ENCODE measurements at places on chromosomes 11 and 22. TPM values are rescaled to one million over a fixed set of nuclear protein-coding genes. Genes with fewer than 3 reads are reported as not detected.

SLC37A2 gene
- 1.9 TPM for polyA plus RNA-seq

TSSK2 gene
- not detected for polyA plus RNA-seq

WNT7B gene
- polyA plus RNA-seq = 0.24 TPM

GRCh38 chr22:37401401-37402183 lies 25.7 kb downstream of the ELFN2 start:
- no peak for DNase-seq
- peaks cover 6% of the 10 kb centered on the region for H3K4me1 ChIP-seq
- H3K4me3 ChIP-seq = no peak overlapping the region
- H3K27me3 ChIP-seq = no peaks in the 10 kb centered on the region
- no peak overlapping the region for H3K27ac ChIP-seq

- H3K4me3 ChIP-seq = no peak overlapping the region
- no peaks in the 10 kb centered on the region for H3K36me3 ChIP-seq
- no peak for DNase-seq
- H3K27ac ChIP-seq = no peak overlapping the region
These were observed 879.4 kb upstream of the TENM4 start for GRCh38 chr11:80320226-80320625.

DNA sequence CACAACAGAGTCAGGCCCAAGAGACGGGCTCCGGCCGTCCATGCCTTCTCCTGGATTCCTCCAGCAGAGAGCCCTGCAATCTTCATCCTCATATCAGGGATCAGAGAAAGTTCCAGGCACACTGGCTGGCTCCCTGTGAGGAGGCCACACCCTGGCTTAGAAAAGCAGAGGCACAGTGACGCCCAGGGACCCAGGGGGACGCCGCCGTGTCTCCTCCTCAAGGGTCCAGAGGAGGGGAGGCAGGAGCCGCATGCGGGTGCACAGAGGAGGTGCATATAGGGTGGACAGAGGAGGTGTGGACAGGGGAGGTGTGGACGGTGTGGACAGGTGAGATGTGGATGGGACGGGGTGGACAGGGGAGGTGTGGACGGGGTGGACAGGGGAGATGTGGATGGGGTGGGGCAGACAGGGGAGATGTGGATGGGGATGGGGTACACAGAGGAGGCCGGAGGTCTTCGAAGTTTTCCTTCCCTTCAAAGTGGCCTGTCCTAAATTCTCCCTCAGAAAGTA lies 1521.9 kb downstream of the BRD1 start:
- H3K27ac ChIP-seq = no peak overlapping the region
- H3K36me3 ChIP-seq = no peaks in the 10 kb centered on the region
- no peaks in the 10 kb centered on the region for H3K27me3 ChIP-seq
- H3K4me1 ChIP-seq = no peaks in the 10 kb centered on the region

DNA sequence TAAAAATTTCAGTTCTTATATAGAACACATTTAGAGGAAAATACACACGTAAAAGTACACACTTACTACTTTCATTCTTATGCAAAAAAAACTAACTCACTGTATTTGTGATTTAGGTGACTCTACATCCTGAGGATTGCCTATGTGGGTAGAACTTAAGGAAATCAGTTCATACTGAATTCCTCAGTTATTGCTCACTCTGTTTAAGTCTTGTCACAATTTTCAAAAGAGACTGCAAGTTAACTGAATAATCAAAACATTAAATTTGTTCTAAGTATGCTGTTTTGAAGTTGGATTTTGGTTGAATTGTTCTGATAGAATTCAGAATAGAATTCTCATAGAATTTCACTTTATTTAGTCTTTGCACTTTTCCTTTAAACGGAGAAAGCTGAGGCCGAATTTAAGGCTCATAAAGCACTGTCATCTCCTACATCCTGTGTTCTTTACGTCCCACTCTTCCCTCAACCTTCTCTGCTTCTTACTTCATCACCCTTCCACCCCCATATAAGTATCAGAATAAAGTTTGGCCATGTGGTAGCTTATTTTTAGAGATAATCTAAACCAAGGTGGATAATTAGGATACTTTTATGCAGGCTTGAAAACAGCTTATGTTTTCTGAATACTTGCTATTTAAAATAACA lies 59.8 kb downstream of the APOL5 start:
- no peak overlapping the region for H3K4me3 ChIP-seq
- no peak overlapping the region for H3K27ac ChIP-seq
- DNase-seq = no peak
- H3K27me3 ChIP-seq = no peaks in the 10 kb centered on the region
- no peaks in the 10 kb centered on the region for H3K4me1 ChIP-seq

GRCh38 chr22:24154826-24155225 lies 26.5 kb upstream of the SUSD2 start:
- no peak overlapping the region for H3K4me3 ChIP-seq
- DNase-seq = no peak
- no peaks in the 10 kb centered on the region for H3K36me3 ChIP-seq
- peaks cover 6% of the 10 kb centered on the region for H3K27me3 ChIP-seq

- no peaks in the 10 kb centered on the region for H3K27me3 ChIP-seq
- peaks cover 8% of the 10 kb centered on the region for H3K36me3 ChIP-seq
- H3K27ac ChIP-seq = peak overlapping the region; percentile 68
- peaks cover 9% of the 10 kb centered on the region for H3K4me1 ChIP-seq
These were observed 463 bp downstream of the TMEM126B start for GRCh38 chr11:85628771-85629341.

DNA sequence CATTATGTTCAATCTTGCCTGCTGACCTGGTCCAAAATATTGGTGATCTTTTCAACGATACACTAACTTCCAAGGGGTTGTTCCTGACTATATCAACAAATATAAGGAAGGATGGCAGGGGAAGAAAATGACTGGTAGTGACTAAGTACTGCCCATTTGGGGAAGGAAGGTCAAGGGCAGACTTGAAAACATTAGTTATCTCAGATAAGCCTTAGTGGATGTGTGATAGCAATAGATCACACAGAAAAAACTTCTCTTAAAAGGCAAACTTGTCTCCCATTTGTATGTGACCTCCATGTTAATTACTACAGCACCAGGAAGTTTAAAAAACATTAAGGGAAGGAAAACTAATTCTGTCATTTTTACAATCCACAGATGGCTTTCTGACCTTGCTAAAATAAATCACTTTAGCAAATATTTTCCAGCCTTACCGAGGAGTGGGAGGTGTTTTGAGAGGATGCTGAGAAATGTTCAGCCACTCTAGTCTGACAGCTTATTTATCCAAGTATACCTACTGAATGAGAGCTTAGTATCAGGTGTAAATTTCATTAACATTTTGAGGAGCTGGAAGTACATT lies 88.2 kb upstream of the DDI1 start:
- H3K27ac ChIP-seq = no peak overlapping the region
- no peak for DNase-seq
- H3K27me3 ChIP-seq = no peaks in the 10 kb centered on the region
- H3K4me3 ChIP-seq = no peak overlapping the region
- H3K4me1 ChIP-seq = no peaks in the 10 kb centered on the region

Measured in H1 (cell line).